ENCODE measurements at places on chromosomes 3 and 15. TPM values are rescaled to one million over a fixed set of nuclear protein-coding genes. Genes with fewer than 3 reads are reported as not detected.

- no peak for DNase-seq
- H3K4me3 ChIP-seq = no peak overlapping the region
These were observed 103.2 kb downstream of the C3orf70 start for GRCh38 chr3:185049710-185050109.

DNA sequence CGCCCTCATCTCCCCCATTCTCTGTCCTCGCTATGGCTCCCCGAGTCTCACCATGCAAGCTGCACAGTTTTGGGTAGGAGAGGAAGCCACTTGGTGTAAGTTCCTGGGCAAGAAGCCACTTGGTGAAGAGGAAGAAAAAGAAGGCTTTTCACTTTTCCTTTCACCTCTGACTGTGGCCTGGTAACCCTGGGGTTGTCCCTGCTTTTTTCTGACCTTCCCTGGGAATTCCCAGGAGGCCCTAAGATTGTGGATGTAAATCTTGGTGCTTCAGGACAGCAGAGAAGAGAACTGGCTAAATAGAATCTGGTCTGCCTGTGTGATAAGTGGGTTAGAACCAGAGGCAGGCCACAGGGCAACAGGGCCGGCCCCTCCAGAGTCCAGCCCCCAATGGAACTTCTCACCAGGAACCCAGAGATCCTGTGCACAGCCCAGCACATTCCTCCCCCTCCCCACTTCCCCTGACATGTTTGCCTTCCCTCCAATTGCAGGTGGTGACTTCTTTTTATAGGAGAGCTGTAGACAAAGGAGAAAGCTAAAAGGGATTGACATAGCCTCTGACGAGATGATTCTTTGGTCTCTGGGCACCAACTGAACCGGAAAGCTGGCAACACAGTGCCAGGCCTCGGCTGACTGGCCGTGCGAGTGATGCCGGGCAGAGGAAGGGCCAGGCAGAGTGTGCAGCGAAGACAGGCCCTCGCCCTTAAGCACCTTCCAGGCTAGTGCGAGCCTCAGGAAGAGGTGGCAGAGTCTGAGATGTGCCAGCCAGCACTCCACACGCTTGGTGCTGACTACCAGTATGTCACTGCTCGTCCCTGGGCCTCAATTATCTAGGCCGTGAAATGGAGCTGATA, 19.4 kb upstream of the SKOR1 start:
- H3K4me3 ChIP-seq = no peak overlapping the region
- H3K4me1 ChIP-seq = peaks cover 5% of the 10 kb centered on the region
- H3K36me3 ChIP-seq = no peaks in the 10 kb centered on the region
- no peak for DNase-seq
- no peak overlapping the region for H3K27ac ChIP-seq

Gene PLSCR2
- not detected for total RNA-seq

DNA sequence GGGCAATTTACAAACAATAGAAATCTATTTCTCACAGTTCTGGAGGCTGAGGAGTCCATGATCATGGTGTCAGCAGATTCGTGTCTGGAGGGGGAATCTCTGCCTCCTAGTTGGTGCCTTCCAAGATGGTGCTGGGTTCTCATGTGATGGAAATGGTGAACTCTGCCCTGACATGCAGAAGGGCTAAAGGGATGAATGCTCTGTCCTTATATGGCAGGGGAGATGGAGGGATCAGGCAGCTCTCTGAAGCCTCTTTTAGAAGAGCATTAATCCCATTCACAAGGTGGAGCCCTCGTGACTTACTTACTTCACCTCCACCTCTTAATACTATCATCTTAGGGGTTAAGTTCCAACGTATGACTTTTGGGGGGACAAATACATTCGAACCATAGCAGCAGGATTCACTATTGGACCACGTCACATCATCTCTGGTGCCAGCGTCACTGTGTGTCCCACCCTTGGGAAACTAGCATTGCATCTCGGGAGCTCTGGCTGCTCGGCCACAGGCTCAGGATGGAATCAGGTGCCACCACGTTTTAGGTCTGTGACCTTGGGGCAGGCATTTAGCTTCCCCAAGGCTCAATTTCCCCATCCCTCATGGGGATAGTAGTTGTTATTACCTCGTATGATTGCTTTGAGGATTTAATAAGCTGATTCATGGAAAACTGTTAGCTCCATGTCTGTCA, 53.0 kb downstream of the SV2B start:
- no peaks in the 10 kb centered on the region for H3K36me3 ChIP-seq
- no peak for DNase-seq
- no peak overlapping the region for H3K4me3 ChIP-seq
- H3K4me1 ChIP-seq = peaks cover 5% of the 10 kb centered on the region
- no peak overlapping the region for H3K27ac ChIP-seq

DNA sequence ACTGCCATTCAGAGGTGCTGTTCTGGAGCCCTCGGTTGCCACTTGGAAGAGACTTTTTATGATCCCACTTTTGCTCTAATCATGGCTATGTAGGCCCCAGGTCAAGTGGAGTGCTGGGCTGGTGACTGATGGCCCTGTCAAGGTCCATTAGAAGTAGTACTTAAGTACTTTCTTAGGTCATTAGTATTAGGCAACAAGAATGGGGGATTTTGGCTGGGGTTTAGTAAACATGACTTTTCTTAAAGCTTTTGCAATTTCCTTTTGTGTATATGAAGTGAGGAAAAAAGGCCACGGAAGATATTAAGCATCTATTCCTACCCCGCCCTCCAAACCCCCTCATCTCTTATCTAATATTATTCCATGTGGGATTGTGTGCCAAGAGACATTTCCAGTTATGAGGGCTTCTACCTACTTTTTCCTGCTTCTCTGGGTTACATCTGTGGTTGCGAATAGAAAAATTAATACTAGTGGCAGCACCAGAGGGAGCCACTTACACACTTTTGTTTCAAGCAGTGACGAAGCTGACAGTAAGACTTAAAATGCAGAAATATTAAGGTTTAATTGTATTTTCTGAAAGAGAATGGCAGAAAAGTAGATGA, 13.9 kb downstream of the NLGN1 start:
- H3K27ac ChIP-seq = no peak overlapping the region
- no peaks in the 10 kb centered on the region for H3K27me3 ChIP-seq
- DNase-seq = no peak
- no peak overlapping the region for H3K4me3 ChIP-seq
- H3K4me1 ChIP-seq = no peaks in the 10 kb centered on the region

GRCh38 chr3:141313093-141313683, 55.1 kb upstream of the ZBTB38 start:
- no peak for DNase-seq
- no peaks in the 10 kb centered on the region for H3K27me3 ChIP-seq
- peaks cover 13% of the 10 kb centered on the region for H3K4me1 ChIP-seq
- no peak overlapping the region for H3K4me3 ChIP-seq
- no peaks in the 10 kb centered on the region for H3K36me3 ChIP-seq

DNA sequence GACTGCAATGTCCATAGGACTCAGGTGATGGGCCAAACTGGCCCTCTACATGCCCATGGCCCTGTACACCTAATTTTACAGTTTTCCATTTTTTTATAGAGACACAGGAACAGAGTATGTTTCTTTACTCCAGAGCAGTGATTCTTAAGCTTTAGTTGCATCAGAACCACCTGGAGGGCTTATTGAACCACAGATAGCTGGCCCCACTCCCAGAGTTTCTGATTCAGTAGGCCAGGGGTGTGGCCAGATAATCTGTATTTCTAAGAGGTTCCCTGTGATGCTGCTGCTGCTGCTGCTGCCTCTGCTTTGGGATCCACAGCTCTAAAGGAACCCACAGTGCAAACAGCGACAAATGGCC, 5.1 kb downstream of the RBP1 start:
- H3K27me3 ChIP-seq = no peaks in the 10 kb centered on the region
- H3K36me3 ChIP-seq = no peaks in the 10 kb centered on the region
- H3K4me1 ChIP-seq = no peaks in the 10 kb centered on the region
- H3K27ac ChIP-seq = no peak overlapping the region

Gene UBE3A
- total RNA-seq = 88.5 TPM

GRCh38 chr3:46976326-46977190, at the start of gene CCDC12:
TSS of gene CCDC12 (minus strand) at chr3:46976745. CDS start at chr3:46976732, 13 bp downstream.
- peak; percentile 94 for DNase-seq
- H3K36me3 ChIP-seq = no peaks in the 10 kb centered on the region
- peak within 1 kb of the TSS; percentile 91 for H3K27ac ChIP-seq
- peak within 1 kb of the TSS; percentile 95 for H3K4me3 ChIP-seq
- H3K4me1 ChIP-seq = peaks cover 32% of the 10 kb centered on the region

DNA sequence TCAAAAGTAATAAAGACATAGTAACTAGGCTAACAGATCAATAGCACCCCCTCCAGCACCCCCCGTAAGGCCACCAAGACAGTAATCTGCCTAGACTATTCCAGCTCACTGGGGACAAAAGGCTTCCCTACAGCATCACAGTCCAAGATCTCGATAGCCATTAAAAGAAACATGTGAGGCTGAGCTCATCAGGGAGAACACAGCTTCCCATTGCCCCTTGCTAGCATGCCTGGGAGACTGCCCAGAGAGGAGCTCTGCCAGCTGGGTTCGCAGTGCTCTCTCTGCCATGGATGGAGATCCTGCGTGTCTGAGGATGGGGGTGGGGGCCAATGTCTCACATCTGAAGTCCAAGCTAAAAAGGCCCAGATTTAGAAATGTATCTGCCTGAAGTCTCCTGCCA, 17.8 kb downstream of the LRIG1 start:
- no peak overlapping the region for H3K4me3 ChIP-seq
- H3K27me3 ChIP-seq = no peaks in the 10 kb centered on the region
- DNase-seq = no peak
- H3K4me1 ChIP-seq = peaks cover 41% of the 10 kb centered on the region
- H3K36me3 ChIP-seq = no peaks in the 10 kb centered on the region

DNA sequence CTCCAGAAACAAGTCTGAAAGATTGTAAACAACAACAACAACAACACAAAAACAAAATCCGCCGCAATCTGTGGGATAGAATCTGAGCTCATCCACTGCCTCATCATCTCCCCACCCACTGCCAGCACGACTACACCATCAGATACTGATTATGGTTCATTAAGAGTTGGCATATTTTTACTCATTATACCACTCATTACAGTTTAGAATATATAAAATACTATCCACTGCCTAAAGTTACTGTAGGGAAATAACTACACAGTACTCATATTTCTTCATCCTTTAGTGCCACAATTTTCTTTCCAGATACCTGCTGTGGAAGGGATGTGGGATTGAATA, 152.5 kb upstream of the PEX5L start:
- H3K4me3 ChIP-seq = no peak overlapping the region

Gene CEMIP
- 0.44 TPM for total RNA-seq

Data from GM12878 (cell line).